ENCODE measurements at places on chromosomes 3 and 15.

- DNase-seq, result no peak
Measured at GRCh38 chr3:105365391-105366325, 1.1 kb upstream of the ALCAM start.

GRCh38 chr3:69104586-69104985 lies 17.8 kb downstream of the LMOD3 start:
- DNase-seq, result no peak

DNA sequence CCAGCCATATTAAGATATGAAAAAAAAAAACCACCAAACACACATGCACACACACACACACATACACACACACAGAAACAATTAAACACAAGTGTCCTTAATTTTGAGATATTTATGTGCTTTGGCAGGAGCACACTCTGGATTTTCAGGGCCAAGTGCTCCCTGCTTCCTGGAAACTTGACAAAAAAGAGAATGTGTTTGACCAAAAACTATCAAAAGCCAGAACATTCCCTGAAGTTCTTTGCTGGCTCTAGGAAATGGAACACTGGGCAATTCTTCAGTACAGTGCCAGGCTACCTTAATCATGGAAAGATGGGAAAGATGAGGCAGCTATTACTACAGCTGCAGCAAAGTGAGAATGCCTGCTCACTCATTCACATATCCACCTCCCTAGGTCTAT lies 44.6 kb downstream of the P3H2 start:
- DNase-seq, result no peak

DNA sequence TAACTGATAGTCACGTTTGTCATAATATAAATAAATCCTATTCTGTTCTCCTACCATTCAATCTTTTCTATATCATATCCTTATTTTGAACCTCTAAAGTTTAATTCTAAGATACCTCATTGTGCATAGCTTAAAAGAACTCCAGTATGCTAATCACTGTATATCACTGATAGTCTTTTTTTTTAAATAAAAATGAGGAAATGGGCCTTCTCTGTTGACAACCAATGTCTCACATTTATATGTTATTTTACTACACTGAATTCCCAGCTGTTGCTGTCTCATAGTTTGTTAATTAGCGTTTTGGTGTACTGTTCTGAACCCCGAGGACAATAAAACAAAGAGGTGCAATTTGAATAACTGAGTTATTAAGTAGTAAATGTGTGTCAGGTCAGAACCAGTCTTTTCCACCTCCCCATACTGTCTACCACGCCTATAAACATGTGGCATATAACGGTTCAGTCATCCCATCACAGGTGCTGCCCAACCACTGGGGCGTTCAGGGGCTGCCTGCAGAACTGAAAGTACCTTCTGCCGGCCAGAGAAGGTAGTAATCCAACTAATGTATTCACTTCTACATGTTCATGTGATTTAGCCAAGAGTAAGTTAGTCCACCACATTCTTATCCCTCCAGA lies 14.9 kb downstream of the CBLB start:
- DNase-seq, result no peak

GRCh38 chr15:80978685-80979329 lies 10.8 kb downstream of the MESD start:
- DNase-seq, result no peak

GRCh38 chr3:58237238-58237940 lies at the start of gene ABHD6:
ABHD6 (plus strand) TSS chr3:58237792; CDS start chr3:58256587, 18,795 bp downstream.
- DNase-seq, result peak; percentile 83

DNA sequence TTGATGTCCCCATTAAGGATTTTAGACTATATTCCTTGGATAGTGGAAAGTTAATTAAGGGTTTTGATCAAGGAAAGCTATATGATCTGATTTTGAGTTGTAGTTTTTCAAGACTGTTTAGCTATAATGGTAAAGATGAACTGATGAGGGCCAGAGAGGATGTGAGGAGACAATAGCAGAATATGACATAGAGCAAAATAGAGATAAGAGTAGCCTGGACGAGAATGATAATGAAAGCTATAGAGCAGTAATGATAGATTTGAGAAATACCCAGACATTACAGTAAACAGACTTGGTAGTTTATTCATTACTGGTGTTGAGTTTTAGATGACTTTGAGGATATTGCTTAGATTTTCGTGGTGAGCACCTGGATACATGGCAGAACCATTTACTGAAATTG lies 3.8 kb downstream of the SUCNR1 start:
- no peak for DNase-seq

- DNase-seq, result no peak
Measured at GRCh38 chr3:41846850-41847249, 115.1 kb downstream of the ULK4 start.

- DNase-seq, result no peak
Measured at GRCh38 chr3:137693791-137694190, 70.3 kb upstream of the SOX14 start.

GRCh38 chr3:127028781-127029657 lies 46.1 kb downstream of the PLXNA1 start:
- DNase-seq, result no peak

DNA sequence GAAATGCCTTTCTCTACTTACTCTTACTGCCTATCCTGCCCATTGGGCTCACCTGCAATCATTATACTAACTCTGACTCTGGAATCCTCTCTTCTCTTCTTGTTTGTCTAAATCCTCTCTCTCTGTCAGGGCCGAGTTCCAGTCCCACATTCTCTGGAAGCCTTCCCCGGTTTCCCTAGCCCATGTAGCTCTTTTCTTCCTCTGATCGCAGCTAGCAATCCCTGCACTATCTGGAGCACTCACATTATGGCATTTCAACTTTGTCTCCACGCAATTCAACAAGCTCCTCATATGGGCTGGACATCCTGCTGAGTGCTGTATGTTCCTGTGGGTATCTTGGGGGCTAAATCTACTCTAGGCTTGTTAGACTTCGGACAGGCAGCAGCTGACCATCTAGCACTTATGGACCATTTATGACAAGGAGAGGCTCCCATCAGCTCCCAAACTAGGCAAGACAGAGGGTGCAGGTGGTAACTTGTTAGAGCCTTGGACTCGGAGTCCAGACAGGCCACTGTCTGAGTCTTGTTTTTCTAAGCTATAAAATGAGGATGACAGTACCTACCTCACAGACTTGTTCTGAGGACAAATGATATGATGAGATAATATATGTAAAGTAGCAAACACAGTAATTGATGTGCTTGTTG lies 58.3 kb downstream of the EPHB3 start:
- no peak for DNase-seq

- no peak for DNase-seq
Measured at GRCh38 chr3:23588547-23588946, 217.2 kb upstream of the UBE2E1 start.

Measured in heart left ventricle (tissue), 16 donors.